ENCODE measurements at places on chromosomes 1 and 21.

GRCh38 chr1:44890007-44890406, 47.0 kb upstream of the PTCH2 start:
- no peak for DNase-seq

- no peak for DNase-seq
Measured at GRCh38 chr1:223711173-223711572, 1.2 kb upstream of the CAPN2 start.

GRCh38 chr1:113893267-113893666, 5.9 kb upstream of the BCL2L15 start:
- no peak for DNase-seq

DNA sequence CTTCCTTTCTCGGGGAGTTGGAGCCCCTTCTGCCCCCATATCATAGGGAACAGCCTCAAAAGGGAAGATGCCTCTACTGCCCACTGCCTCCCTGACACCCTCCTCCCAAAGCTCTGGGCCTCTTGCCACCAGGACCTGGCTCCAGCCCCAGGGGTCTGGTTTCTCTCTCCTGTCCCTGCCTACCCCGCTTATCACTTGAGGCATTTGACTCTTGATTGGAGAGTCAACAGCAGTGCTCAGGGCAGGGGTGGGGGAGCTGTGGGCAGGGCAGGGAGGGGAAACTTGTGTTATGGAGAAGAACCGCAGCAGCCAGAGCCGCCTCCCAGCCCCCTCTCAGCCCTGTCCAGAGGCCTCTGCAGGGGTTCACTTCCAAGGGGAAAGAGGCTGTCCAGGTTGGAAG, 573 bp downstream of the TRIM63 start:
- peak; percentile 68 for DNase-seq

DNA sequence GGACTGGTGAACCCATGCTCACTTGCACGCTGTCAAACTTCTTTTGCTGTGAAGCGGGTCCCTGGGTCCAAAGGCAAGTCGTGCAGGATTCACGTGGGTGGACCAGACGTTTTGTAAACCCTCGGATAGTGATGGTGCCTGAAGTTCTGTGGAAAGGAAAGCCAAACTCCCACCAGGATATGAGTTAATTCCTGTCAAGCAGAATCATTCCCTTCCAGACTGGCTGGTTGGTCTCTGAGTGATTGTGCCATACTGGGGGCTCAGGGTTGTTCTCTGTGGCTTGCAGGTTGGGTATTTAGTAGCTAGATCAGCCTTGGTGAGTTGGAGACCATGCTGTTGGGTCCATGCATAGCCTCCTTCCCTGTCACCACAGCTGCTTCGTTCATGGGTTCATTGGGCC, 32.7 kb upstream of the IGSF5 start:
- no peak for DNase-seq

DNA sequence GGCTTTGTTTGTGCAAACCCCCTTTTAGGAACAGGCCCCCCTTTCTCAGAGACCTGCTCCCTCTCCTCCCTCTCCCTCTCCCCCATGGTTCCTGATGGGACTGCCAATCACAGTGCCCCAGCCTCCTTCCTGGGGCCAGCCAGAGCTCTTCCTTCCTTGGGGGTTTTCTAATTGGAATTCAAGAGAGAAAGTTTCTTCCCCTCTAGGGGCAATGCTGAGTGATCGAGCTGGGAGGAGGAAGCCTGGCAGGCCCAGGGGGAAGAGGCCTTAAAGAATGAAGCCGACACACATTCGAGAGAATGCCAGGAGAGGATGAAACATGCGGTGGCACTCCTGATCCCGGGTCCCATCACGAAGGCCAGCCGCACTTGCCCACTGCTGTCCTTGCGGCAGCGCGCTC, 21.3 kb upstream of the COL16A1 start:
- DNase-seq, result no peak

DNA sequence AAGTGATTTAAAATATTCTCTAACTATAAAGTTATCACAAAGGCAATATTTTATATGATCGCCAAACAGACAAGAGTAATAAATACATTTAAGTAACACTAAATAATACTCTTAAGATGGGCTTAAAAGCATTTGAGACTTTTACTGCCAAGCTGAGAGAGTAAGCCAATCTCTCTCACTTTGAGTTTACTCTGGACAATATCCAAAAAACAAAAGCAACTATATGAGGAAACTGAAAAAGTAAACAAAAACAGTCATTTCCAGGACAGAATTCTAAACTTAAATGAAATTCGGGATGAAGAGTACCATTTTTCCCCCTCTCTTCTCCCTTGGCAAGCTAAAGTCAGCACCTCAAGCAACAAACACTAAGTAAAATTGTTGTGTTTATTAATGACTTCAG, 173.2 kb downstream of the COP1 start:
- no peak for DNase-seq

DNA sequence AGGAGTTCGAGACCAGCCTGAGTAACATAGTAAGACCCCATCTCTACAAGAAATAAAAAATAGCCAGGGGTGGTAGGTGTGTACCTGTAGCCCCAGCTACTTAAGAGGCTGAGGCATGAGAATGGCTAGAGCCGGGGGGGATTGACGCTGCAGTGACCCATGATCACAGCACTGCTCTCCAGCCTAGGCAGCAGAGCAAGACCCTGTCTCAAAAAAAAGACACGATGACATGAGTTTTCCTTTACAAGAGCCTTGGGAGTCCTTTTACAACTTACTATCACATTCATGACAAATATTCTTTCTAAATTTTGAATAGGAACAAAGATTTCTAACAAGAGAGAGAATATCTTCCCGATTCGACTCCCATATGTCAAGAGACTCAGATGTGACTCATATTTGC, 3.3 kb upstream of the BRWD1 start:
- no peak for DNase-seq

- no peak for DNase-seq
Measured at GRCh38 chr1:194658090-194658439, 1471.7 kb upstream of the B3GALT2 start.

DNA sequence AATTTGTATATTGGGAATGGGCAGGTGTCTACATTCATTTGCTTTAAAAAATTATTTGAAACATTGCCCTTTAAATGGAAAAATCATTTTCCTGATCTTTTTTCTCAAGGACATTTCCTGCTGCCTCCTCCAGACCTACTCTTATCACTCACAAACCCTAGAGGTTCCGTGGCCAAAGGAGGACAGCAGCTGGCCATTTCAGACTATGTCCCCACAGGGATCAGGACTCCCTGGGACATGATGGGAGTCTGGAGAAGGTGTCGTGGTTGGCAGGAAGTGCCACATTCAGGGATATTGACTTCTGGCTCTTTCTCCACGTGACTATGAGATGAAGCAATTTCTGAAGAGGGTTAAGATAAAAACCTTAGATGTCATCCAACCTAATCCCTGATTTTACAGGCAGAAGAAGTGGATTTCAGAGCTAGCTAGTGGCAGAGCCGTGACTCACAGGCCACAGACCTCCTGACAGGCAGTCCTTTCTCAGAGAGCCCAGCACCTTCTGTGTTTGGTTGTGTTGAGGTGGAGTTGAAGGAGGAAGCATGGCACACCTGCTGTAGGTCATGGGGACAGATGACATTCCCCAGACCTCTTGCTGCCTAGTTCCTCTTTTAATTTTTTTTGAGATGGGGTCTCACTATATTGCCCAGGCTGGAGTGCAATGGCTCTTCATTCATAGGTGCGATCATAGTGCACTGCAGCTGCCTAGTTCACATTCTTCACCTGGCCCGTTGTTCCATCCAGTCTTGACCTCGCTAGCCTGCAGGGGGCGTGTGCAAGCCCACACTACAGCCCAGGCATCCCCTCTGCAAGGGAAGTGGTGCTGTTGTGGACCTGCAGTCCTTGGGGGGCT, 25.5 kb upstream of the IL10 start:
- DNase-seq, result peak; percentile 72

- DNase-seq, result no peak
Measured at GRCh38 chr21:22711636-22712035, 1713.4 kb downstream of the NCAM2 start.

DNA sequence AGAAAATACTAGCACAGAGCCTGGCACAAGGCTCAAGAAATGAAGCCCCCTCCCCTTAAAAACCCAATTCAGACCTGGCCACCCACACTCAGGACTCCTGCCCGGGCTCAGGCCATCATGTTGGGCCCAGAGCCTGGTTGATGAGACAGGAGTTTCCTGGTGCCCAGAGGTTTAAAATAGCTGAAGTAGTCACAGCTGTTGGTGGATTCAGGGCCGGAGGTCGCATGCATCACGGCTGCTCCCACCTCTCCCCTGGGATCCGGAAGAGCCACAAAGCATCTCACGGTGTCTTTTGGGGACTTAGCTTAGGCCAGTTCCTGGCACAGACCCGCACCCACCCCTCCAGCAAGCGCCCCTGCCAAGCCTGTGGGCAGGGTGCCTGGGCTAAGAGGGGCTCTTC, 2.6 kb upstream of the PADI2 start:
- DNase-seq, result no peak

DNA sequence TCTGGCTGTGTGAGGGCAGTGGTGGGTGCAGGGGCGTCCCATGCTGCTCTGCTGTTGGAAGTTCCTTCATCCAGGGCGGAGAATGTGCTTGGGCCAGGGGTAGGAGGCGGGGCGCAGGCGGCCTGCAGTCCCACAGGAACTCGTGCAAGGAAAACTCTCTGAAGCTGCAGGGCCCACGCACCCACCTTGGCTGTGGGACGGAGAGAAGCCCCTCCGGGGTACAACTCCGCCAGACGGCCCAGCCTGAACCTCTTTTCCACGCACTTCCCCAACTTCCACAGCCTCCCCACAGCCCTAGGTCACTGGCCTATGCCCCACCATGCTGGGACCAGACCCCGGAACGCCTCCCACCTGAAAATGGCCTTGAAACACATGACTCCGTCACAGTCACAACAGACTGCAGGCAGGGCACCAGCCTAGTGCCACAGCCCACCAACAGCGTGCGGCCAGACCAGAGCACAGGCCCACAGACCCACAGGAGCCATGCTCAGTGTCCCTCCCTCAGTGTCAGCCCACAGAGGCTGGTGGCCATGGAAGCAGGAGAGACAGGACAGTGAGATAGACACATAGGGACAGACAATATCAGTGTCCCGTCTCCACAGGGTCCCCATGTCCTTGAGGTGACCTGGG, 47.8 kb downstream of the WNT9A start:
- DNase-seq, result peak; percentile 0

DNA sequence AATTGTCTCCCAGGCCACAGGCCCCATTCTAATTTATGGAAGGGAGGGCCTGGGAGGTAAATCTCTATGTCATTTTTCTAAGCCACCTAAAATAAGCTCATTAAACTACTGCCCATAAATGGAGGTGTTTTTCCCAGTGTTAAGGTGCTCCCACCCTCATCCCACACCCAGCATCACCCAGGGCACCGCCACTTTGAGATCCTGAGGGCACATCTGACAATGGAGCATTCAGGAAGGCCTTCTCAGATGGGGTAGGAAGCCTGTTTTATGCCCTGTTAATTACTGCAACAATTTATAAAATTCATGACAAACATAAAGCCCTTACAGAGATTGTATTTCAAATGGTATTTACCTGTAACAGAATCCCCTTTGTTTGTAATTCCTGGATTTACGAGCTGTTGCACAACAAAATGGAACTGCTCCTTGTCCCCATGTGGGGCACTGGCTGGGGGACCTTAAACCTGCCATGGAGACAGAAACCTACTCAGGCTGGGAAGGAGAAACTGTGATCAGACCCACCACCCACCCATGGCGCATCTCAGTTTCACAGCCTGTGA, 319.5 kb upstream of the USP24 start:
- no peak for DNase-seq

DNA sequence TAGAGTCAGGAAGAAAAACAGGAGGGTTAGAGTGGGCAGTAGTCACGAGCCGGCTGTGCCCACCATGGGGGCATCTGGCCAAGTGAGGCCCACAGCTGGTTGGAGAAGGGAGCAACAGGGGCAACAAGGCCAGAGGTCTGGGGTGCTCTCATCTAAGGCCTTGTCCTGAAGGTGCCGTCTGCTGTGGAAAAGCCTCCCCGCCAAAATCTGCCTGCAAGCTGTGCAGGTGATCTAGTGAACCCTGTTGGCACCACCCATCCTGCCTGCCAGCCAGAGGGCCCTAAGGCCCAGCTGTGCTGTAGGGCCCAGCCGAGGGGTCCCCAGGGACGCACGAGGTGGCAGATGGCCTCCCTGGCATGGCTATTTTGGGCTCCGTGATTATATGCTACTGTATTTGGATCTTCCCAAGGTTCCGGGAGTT, 51.3 kb downstream of the LGR6 start:
- DNase-seq, result no peak

DNA sequence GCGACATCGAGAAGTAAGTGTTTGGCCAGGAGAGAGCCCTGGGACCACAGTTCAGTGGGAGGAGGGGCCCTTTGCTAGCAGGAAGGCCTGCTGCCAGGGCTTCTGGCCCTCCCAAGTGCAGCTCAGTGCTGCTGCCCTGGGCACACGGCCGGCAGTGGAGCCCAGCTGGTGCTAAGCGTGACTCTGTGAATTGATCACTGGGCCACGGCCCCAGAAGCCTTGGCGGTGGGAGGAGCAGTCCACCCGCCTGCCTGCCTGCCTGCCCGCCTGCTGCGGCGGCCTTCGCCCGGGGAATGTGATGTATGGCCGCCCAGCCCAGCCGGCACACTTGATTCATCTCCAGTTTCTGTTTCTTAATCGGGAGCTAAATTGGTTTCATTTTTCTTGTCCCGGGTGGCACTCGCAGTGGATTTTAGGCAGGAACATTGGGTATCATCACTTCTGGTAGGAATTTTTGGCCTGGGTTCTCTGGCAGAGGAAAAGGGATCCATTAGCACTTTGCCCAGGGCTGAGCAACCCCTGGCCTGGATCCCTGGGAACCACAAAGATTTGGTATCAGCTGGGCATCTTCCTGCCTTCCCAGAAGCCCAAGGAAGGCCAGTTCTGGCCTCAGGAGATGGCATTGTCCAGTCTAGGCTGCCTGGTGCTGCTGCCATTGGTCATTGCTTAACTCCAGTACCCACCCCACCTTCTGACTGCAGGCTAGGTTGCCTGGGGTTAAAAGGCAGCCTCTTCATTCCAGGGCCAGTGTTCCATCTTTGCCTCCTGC, 28.6 kb downstream of the TMEM53 start:
- no peak for DNase-seq

GRCh38 chr1:193767886-193768285, 581.5 kb upstream of the B3GALT2 start:
- no peak for DNase-seq

DNA sequence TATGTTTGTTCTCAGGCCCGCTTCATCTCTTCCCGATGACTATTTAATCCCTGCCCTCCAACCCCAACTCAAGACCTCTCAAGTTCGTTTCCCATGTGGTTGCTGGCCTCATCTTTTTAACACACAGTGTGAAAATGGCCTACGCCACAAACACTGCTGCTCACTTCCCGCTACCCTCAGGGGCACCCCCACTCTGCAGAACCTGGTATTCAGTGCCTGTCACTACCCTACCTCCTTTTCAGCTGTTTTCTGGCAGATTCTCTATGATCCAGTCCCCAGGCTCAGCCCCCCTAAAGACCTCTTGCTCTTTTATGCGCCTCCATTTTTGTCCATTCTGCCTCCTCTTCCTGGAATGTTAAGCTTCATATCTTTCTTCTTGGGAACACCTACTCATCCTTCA, 152.6 kb upstream of the C1orf174 start:
- no peak for DNase-seq

GRCh38 chr1:172893146-172893841, 157.4 kb downstream of the TNFSF18 start:
- DNase-seq, result no peak

- no peak for DNase-seq
Measured at GRCh38 chr1:3005771-3006170, 15.5 kb upstream of the ACTRT2 start.
